ENCODE measurements at places on chromosomes 5 and 9. TPM values are rescaled to one million over a fixed set of nuclear protein-coding genes. Genes with fewer than 3 reads are reported as not detected.
A peak's percentile ranks its signal among the peaks of the same experiment; 100 is the strongest.

FOXB2 gene
- total RNA-seq = not detected

- no peak overlapping the region for H3K27ac ChIP-seq
- H3K27me3 ChIP-seq = no peaks in the 10 kb centered on the region
- no peaks in the 10 kb centered on the region for H3K36me3 ChIP-seq
- no peaks in the 10 kb centered on the region for H3K4me1 ChIP-seq
Measured at GRCh38 chr9:2583308-2584013, 38.1 kb upstream of the VLDLR start.

DNA sequence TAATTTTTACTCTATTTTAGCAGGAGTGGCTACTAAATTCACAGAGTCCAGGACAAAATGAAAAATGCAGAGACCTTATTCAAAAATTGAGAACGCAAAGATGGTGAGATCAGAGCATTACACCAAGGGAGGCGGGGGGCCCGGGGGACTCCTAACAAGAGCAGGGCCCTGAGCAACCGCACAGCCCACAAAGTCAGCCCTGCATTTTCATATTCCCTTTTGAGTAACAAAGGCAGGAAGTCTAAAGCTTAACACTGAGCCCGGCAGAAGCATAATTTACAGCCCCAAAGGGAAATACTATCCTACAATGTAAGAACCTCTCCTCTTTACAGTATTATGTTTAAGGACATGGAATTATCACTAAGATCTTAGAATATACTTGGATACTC, 69.4 kb downstream of the TLE1 start:
- H3K27ac ChIP-seq = no peak overlapping the region
- H3K4me3 ChIP-seq = no peak overlapping the region
- H3K27me3 ChIP-seq = no peaks in the 10 kb centered on the region
- H3K36me3 ChIP-seq = peaks cover 25% of the 10 kb centered on the region
- DNase-seq = no peak

GRCh38 chr9:88794100-88794499, 197.2 kb upstream of the S1PR3 start:
- no peak overlapping the region for H3K4me3 ChIP-seq
- H3K27ac ChIP-seq = no peak overlapping the region
- H3K27me3 ChIP-seq = no peaks in the 10 kb centered on the region
- DNase-seq = no peak
- H3K4me1 ChIP-seq = no peaks in the 10 kb centered on the region

GRCh38 chr5:149887622-149888183, 56.9 kb downstream of the PDE6A start:
- peak; percentile 52 for DNase-seq
- no peak overlapping the region for H3K4me3 ChIP-seq
- peaks cover 10% of the 10 kb centered on the region for H3K4me1 ChIP-seq
- no peaks in the 10 kb centered on the region for H3K36me3 ChIP-seq

- no peaks in the 10 kb centered on the region for H3K27me3 ChIP-seq
- H3K27ac ChIP-seq = peak overlapping the region; percentile 81
- H3K4me1 ChIP-seq = no peaks in the 10 kb centered on the region
Measured at GRCh38 chr5:149358294-149358651, 427 bp downstream of the PCYOX1L start.

Data from lung (tissue), 17 donors.